K562 (cell line): ENCODE measurements at places on chromosomes 13 and 19.

DNA sequence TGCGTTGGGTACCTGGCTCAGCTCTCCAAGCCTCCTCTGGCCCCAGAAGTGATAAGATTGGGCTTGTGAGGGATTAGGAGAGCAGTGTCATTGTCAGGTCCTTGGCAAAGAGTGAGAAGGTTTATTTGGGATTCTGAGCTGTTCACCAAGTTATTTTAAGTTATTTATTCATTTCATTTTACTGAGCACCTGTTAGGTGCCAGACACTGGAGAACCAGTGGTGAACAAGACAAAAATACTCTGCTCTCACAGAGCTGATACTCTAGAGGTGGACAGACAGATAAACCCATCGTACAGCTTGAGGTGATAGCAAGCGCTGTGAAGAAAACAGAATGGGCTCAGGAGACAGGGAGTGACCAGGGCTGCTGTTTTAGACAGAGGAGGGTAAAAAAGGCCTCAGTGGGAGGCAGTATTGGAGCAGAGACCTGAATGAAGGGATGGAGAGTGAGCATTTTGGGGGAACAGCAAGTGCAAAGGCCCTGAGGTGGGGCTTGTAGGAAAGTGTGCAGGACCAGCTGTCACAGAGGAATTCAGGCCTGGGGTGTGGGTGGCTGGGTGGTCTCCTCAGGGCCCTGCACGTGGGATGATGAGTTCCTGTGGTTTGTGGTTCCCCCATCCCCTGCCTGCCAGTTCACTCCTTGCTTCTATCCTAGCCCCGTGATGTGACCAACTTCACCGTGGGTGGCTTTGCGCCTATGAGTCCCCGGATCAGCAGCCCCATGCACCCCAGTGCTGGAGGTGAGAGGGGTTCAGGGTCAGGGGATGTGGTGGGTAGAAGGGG lies 8.7 kb upstream of the TIMM50 start:
- DNase-seq = no peak

DNA sequence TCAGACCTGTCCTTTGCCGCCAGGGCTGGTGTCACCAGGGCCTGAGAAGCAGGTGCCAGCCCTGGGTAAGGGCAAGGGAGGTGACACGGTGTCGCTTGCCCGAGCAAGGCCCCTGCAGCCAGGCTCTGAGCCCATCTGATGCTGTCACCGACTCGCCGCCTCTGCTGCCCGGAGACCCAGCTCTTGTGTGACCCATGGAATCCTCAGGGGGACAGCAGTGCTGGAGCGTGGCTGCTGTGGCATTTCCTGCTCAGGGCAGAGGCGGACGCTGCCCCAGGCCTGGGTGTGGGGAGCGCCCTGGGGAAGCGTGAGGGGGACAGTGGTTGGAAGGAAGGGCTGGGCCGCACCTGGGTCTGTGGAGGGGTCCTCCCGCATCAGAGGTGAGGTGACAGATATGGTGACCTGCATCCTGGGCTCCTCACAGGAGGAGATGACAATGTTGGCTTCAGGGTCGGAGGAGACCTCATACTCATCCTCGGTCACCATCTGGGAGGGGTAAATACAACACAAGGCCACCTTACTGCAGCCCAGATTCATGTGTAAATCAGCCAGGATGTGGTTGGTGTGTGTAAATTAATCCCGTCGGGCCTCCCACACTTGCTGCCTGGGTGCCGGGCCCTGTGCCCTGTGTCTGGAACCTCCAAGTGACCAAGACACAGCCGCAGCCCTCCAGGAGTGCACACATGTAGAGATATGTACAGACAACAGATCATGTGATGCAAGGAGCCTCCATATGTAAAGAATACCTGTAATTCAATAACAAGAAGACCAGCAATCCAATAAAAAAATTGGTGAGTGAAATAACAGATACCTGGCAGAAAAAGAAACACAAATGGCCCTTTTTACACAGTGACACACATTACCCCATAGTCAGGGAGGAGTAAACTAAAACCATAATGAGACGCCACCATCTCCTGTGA lies 27.6 kb upstream of the MATK start:
- no peak for DNase-seq

DNA sequence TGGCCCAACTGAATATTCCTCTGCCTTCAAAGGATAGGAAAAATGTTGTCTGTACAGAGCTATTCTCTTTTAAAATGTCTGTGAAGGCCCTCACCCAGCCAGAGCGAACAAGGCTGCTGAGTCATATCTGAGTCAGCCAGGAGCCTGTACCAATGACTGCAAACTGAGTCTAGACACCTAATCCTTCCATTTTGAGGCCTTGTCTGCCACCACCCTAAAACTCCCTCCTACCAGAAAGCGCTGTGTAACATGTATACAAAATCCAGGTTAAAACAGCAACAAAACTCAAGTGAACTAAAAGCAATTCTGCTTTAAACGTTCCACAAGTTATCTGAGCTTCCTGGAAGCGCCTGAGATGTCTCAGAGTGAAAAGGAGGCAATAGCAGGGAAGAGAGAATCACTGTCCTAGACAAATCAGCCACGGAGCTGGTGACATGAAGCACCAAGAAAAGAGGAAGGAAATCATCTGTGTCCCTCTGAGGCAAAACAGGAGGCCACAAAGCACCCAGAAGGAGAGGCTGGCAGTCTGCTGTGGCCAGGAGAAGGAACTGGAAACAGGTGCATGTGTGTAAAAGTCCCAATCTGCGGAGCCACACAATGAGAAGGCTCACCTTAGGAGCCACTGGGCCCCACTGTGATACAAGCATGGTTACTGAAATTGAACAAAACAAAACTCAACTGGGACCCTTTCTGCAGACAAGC lies 10.2 kb downstream of the DHRS12 start:
- DNase-seq = peak; percentile 21

DNA sequence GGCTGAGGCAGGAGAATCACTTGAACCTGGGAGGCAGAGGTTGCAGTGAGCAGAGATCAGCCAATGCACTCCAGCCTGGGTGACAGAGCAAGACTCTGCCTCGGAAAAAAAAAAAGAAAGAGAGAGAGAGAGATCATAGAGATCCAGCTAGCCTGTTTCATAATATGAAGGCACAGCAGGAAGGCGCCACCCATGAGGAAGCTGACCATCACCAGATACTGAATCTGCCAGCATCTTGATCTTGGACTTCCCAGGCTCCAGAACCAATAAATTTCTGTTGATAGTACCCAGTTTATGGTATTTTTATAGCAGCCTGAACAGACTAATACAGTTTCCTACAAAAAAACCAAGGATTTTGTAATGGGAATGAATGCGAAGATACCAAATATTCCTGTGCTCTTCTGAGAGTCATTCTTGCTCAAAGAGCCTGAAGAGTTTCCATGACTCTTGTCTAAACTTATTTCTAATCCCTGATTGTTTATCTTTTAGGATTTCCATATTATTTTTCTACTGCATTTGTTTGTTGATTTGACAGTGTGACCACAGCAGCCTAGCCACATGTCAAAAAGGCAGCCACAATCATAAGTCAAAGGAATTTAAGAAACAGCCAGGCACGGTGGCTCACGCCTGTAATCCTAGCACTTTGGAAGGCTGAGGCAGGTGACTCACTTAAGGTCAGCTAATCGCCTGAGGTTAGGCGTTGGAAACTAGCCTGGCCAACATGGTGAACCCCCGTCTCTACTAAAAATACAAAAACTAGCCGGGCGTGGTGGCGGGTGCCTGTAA lies 37.7 kb upstream of the PDCD5 start:
- peak; percentile 12 for DNase-seq

DNA sequence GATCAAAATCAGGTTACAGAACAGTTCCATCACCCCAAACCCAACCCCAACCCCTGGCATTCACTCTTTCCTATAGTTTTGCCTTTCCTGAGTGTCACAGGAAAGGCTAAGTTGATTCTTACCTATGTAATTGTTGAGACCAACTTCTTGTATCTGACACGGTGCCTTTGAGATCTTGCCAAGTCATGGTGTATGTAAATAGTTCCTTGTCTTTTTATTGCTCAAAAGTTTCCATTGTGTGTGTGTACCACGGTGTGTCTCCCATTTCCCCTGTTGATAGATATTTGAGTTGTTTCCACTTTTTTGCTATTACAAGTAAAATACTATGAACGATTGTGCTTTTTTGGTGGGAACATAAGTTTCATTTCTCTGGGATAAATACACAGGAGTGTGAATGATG lies 3.3 kb upstream of the IGFL2 start:
- DNase-seq = no peak

GRCh38 chr13:85417807-85418206 lies 381.4 kb downstream of the SLITRK6 start:
- DNase-seq = no peak

- DNase-seq = no peak
Measured at GRCh38 chr13:55230570-55230908, 1910.2 kb upstream of the PRR20A start.

DNA sequence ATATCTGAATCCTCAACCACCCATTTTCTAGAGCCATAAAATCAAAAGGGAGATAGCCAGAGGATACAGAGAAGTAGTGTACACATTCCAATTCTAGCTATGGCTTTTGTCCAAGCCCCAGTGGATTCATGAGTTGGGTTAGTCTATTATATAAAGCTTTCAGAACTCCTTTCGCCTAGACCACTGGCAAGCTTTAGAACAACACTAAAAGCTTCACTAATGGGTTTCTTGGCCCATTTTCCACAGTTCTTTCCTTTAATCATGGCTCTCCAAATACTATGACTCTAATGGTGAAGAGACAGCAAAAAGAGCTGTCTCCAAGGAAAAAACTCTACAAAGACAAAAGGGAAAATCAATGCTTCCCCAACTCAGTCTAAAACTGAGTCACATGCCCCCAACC lies 48.2 kb upstream of the SLITRK5 start:
- DNase-seq = no peak

DNA sequence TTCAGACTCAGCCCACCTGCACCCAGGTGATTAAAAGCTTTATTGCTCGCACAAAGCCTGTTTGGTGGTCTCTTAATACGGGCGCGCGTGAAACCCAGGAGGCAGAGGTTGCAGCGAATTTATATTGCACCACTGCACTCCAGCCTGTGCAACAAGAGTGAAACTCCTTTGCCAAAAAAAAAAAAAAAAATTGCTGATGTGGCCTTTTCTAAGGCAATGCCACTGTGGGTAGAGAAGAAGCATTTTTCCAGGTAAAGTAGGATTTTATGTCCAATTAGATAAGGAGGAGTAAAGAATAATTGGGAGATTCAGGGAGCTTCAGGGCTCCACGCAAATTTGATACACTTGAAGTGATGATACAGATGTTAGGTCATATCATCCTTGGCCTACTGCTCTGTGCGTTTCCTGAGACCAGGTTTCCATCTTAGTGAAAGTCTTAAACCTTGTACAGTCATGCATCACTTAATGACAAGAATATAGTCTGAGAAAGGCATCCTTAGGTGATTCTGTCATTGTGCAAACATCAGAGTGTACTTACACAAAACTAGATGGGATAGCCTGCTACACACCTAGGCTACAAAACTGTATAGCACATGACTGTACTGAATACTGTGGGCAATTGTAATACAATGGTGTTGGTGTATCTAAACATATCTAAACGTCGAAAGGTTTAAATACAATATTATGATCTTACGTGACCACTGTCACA lies 150.9 kb downstream of the SPRY2 start:
- no peak for DNase-seq

DNA sequence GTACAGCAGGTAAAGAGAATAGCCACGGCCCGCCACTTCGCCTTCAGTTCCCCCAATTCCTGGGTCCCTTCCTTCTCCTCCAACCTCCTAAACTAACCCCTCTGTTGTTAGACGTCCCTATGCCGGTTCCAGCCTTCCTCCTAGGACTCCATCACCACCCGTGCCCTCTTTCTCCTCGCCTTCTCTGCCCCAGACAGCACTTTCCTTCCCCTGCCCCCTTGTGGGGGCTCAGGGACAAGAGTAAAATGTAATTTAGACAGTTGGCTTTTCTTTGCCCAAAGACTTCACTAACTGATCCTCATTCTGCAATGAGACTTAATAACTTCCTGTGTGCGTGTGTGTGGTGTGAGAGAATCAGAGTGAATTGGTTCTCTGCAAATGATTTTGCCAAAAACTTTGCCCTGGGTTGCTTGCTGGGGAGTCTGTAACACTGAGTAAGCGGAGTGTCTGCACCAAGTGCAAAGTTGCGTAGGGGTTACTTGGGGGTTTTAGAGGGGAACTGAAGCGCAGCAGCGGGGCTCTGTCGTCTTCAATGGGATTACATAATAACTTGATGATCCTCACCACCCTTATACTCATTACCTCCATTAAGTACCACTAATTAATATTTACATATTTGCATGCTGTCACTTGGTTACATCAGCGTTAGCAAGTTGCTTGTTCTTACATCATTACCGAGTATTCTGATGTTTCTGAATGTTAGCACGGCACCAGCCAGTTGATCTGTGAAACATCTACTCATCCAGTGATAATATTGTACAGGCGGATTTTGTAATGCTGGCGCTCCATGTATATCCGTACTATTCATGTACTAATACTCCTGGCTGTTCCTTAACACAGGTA lies 19.9 kb upstream of the SGCG start:
- no peak for DNase-seq

DNA sequence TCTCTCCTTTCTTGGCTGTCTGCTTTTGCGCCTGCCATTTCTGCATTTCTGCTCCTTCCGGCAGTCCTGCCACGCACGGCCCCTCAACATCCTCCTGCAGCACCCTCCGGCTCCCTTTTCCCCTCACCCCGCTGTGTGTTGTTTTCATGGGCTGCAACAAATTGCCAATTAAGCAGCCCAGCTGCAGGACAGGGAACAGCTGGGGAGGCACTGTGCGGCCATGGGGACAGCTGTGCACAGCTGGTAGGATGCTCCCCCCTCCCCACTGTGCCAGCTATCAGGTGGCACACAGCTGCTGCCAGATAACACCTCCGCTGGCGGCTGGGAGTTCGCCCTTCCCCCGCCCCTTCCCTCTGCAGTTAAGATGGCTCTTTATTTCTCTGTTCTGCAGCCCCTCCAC lies 25.4 kb downstream of the LYL1 start:
- DNase-seq = no peak

DNA sequence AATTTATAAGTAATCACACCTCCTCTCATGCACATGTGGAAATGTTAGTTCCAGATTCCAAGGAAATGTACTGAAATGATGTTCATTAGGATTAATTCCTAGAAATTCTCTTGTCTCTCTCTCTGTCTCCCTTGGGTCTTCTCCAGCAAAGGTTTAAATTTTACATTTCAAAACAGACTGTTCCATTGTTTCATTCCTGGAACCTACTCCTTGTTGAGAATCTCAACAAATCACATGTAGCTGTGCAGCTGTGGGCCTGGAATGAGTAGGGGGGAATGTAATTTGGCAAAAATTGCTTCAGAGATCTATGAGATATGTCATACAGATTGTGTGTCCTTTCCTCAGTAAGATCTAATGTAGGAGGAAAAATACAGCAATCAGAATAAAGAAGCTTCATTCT lies 46.2 kb upstream of the RFXAP start:
- DNase-seq = no peak

DNA sequence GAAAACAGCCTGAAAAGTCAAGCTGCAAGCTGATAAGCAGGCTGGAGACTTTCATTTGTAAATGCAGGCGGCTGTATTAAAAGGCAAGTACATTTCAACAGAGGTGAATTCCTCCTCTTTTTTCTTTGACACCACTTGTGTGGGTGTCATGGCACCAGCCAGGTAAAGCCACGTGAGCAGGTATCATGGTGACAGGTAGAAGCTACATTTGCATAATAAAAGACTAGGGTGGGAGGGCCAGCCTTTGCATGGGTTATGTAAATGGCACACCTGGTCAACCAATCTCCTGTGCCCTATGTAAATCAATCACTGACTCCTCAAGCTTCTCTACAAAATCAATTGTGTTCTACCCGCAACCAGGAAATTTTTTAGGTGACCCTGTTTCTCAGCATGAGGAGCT lies 68.2 kb downstream of the ZNF100 start:
- DNase-seq = no peak
